ENCODE measurements at places on chromosomes 7 and 10. TPM values are rescaled to one million over a fixed set of nuclear protein-coding genes. Genes with fewer than 3 reads are reported as not detected.

DNA sequence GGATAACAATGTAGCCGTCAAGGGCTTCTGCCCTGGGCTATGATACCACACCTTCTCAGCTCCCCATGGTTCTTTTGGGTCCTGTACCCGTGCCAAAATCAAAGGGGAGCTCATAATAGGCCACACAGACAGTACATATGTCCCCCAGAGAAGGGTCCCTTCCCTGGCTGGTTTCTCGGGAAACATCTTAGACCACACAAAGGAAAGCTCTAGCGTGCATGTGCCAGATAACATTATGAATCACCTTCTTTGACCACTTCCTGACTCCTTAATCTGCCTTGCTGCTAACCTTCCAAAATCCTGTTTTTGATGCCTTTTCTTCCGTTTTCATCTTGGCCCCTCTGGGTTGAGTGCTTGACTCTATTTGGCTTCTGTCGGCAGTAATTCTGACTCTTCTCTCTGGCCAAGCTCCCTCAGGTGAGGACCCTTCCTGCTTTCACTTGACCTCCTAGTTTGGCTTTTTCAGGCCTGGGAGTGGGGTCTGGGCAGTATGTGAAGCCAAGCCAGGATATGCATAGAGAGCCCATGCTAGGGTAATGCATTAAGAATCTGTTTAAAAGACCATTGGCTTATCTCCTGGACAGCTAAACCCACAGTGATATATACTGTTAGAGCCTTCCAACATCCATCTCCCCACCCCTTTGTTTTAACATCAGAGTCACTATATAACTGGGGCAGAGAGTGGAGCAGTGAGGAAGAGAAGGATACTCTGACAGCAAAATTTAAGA is 84.8 kb downstream of the ANLN start:
- no peak for DNase-seq

- DNase-seq: no peak
These were observed 854 bp downstream of the CTBP2 start for GRCh38 chr10:125159486-125159931.

DNA sequence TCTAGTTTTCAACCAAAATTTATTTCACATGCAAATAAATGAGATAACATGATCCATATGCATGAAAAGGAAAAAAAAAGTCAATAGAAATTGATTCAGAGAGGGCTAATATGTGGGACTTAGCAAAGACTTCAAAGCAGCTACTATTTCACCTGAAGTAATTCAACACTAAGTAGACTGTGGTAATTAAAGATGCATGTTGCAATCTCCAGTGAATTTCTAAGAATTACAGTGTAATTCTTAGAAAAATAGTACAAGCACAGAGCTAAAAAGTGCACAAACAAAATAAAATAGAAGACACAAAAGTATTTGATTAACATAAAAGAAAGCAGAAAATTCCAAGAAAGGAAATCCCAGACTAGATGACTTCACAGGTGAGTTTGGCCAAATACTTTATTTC is 25.7 kb downstream of the GPR22 start:
- DNase-seq: no peak

AS3MT gene
- 5.6 TPM for total RNA-seq

DNA sequence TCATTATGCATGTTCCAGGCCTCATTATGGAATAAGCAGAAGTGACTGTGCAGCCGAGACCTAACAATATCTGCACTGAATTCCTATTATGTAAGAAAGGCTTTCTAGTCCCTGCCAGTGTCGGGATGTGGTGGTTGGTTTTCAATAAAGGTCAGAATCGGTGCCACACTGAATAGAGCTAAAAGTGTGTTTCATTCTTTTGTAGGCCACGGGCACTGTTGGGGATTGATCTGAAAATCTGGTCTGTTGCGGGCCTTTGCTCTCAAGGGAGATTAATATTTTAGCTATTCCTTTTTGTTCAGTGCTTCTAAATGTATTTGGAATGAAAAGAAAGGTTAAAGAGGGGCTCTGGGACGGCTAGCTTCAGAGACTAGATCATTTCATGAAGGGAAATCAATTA is 559.4 kb upstream of the GALNT17 start:
- DNase-seq: no peak

DNA sequence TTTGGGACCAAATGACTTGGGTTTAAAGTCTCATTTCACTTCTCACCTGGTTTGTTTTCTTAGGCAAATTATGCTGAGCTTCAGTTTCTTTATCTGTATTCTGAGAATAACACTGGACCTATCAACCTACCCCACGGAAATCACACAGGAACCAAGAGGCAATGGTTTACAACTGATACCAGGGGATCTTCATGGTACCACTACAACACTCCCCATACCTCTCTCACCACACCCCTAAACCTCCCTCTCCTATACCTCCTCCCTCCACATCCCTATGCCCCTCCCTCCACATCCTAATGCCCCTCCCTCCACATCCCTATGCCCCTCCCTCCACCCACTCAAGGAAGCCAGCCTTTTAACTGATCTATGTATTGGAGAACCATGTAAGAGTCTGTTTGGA is 9.9 kb downstream of the FAM204A start:
- DNase-seq: no peak

GNGT1 gene
- not detected for total RNA-seq

DNA sequence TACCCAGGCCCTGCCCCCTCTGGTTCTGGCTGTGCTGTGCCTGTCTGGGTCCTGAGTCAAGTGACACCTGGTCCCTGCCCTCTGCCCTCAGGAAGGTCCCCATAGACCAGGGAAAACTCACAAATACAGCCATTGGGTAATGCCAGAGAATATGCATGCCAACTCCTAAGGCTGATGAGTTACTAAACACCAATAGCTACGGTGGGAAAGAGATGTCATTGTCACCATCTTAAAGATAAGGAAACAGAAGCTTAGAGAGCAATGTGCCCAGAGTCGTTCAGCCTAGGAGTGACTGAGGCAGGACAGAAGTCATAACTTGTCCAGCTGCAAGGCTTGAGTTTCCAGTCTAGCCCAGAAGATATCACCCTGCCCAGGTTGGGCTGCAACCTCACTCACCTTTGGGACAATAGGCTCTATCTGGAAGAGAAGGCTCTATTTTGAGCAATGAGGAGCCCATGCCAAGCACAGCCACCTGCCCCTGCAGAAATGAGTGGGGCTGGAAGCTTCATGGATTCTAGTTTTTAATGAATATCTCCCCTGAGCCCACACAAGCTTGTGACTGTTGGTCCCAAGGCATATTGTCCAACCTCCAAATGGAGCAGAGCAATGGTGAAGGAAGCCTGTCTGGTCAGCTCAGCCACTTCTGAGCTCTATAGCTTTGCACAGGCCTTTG is 42.6 kb downstream of the ZNF273 start:
- DNase-seq: no peak

CDK14 gene
- 14.6 TPM for total RNA-seq

GRCh38 chr7:28405662-28406061 is 6.7 kb upstream of the CREB5 start:
- DNase-seq: peak; percentile 62

DNA sequence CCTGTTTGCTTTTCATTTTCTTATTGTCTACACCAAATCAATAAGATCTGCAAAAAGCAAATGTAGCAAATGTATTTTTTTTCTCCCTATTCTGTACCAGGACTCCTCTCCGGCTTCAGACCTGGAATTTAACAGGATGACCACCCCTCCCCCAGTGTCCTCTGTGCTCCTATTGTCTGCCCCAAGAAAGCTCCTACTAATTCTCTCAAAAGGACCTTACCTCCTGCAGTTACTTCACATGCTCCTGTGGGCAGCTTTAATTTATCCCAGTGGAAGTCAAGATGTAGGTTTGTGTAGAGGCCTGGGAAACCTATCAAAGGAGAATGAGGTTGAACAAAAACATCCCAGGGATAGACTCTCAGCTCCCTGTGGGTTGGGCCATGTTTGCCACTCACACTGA is 31.3 kb downstream of the PLXNA4 start:
- DNase-seq: no peak

DNA sequence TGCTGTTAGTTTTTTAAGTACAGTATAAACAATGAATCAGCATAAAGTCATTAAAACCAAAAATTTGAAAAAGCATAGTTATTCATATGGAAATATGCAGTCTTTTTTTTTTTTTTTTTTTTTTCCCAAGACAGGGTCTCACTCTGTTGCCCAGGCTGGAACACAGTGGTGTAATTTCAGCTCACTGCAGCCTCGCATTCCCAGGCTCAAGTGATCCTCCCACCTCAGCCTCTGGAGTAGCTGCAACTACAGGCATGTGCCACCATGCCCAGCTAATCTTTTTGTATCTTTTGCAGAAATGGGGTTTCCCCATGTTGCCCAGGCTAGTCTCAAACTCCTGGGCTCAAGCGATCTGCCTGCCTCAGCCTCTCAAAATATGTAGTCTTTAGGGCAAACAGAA is 182.0 kb downstream of the SEMA3E start:
- no peak for DNase-seq

GRCh38 chr10:86210416-86210815 is 156.2 kb downstream of the GRID1 start:
- DNase-seq: no peak

- DNase-seq: no peak
These were observed 105.5 kb downstream of the TRIM24 start for GRCh38 chr7:138565451-138566114.

- DNase-seq: no peak
These were observed 47.9 kb downstream of the MKI67 start for GRCh38 chr10:128078136-128078969.

- no peak for DNase-seq
These were observed 109.8 kb downstream of the RAB11FIP2 start for GRCh38 chr10:117936976-117937375.

DNA sequence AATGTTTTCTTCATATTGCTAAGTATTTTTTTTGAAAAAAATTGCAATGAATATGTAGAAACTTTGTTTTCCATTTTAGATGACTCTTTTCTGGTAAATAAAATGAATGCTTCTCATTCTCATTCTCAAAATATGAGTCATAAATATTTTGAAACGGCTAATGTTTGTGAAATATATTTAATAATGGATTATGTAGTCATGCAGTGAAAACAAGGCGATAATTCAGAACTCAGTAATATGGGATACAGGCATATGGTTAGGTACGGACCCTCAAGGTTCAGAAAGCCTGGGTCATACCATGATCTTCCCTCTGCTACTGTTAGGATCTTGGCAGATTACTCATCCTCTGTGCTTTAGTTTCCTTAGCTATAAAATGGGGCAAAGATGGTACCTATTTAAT is 46.2 kb upstream of the SLC39A12 start:
- no peak for DNase-seq
